Fibroblast of the conjunctiva (primary cell): ENCODE measurements at places on chromosomes 16 and 17.

DNA sequence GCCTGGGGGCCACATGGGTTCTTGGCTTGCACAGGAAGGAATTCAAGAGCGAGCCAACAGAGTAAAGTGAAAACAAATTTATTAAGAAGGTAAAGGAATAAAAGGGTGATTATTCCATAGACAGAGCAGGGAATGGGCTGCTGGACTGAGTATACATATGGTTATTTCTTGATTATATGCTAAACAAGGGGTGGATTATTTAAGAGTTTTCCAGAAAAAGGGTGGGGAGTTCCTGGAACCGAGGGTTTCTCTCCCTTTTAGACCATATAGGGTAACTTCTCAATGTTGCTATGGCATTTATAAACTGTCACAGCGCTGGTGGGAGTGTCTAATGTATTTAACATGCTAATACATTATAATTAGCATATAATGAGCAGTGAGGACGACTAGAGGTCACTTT, 2.0 kb downstream of the MMP2 start:
- no peak for DNase-seq

DNA sequence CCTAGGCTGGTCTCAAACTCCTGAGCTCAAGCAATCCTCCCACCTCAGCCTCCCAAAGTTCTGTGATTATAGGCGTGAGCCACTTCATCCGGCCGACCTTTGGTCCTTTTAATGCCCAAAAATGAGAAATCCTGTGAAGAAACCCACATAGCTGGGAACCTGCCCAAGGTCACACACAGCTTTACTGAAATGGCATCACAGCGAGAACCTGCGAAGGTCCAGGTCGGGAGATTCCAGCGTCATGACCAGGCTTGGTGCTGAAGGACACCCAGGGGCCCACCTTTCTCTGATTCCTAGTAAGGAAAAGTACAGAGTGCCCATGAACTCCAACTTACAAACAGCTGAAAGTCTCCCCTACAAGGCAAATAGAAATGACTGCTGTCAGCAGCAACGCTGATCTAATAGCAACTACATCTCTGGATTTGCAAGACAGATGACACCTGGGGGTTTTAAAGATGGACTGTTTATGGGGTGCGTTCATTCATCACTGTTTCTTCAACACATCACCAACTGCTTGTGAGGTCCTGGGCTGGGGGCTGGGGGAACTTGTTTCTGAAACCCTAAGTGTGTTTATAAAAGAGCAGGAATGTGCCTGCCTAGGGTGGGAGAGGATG, 24.5 kb upstream of the DNAH17 start:
- no peak for DNase-seq

- DNase-seq: no peak
Observed at GRCh38 chr17:45906237-45906636, 11.9 kb downstream of the MAPT start.

- peak; percentile 69 for DNase-seq
Observed at GRCh38 chr17:82003411-82004381, 19.0 kb downstream of the CENPX start.

DNA sequence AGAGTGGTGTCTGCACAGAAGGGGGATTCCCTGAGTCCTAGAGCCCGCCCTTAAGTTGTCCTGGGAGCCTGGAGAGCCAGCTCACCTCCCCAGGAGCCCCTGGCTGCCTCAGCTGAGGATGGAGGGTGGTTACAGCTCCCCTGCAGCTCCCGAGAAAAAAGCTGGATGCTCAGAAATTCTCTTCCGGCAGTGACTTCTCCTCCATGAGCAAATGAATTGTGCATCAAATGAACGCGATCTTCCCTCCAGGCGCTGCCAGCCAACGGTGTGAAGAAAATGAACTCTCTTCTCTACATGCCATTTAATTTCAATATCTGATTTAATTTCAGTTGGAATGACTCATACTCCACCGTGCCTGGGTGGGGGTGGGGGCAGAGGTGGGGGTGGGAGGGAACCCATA, 14.3 kb upstream of the C16orf74 start:
- DNase-seq: no peak

DNA sequence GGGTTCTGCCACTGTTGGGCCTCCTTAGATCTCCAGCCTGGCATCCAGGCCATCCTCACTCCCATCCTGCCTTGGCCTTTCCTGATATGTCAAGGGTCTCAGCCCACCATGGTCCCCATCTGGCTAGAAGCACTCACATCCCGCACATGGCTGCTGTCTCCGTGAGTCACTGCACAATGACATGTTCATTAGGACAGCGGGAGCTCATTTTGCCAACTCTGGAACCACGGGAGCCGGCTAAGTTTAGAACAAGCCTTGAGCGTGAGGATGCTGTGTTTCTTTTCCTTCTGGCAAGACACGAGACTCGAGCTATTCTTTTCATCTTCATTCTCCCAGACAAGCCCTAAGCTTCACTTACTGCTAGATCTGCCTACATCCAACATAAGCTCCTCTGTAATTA, 65.7 kb upstream of the KSR1 start:
- DNase-seq: no peak

DNA sequence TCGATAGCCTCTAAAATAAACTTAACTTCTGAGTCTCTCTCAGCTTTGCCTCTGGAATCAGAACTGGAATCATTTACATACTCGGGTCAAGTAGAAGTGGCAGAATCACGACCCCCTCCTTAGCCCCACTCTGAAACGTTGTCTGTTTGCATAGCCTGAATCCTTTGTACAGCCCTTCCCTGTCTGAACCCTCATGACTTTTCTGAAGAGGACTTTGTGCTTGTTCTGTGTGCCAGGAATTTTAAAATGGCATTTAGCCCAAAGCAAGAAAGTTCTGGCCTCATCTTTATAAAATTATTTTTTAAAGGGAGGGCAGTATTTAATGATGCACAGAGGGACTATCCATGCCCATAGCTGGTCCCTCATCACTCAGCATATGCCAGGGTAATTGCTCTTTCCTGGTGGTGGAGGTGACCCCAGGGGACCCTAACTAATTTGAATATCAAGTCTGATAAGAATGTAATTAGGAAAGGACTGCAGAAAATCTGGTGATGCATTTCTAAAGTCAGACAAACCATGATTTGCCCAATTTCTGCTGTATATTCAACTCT, 342.7 kb upstream of the TNRC6C start:
- DNase-seq: no peak

GRCh38 chr16:67151431-67152097, 766 bp upstream of the B3GNT9 start:
- no peak for DNase-seq

- DNase-seq: no peak
Observed at GRCh38 chr17:41975099-41976083, 8.8 kb downstream of the CNP start.

DNA sequence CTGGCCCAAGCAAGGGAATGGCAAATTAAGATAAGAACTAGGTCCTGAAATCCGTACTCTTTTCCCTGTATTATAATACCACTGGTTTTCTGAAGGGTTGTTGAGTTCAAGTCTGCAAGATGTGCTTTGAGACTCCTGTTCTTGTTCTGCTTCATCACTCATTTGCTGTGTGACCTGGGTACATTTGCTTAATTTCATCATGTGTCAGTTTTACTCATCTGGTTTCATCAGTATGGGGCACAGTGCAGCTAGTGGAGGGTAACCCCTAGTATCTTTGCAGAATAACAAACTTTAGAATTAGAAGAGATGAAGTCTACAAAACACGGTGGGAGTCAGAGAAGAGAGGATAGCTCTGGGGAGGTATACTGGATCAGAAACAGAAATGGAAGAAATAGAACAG, 21.9 kb upstream of the EFCAB13 start:
- DNase-seq: no peak

DNA sequence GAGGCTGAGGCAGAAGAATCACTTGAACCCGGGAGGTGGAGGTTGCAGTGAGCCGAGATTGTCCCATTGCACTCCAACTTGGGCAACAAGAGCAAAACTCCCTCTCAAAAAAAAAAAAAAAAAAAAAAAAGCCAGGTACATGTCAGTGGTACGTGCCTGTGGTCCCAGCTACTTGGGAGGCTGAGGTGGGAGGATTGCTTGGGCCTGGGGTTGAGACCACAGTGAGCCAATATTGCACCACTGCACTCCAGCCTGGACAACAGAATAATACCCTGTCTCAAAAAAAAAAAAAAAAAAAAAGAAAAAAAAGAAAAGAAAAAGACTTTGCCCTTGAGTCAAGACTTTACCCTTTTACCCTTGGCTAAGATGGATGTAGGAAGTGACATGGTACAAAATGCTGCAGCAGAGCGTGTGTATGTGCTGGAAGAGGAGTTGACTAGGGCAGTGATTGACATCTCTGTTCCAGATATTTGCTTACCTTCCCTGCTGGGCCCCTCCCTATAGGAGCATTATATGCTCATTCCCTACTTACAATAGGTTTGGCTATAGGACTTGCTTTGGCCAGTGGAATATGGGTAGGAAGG, 10.6 kb downstream of the STX4 start:
- DNase-seq: no peak

DNA sequence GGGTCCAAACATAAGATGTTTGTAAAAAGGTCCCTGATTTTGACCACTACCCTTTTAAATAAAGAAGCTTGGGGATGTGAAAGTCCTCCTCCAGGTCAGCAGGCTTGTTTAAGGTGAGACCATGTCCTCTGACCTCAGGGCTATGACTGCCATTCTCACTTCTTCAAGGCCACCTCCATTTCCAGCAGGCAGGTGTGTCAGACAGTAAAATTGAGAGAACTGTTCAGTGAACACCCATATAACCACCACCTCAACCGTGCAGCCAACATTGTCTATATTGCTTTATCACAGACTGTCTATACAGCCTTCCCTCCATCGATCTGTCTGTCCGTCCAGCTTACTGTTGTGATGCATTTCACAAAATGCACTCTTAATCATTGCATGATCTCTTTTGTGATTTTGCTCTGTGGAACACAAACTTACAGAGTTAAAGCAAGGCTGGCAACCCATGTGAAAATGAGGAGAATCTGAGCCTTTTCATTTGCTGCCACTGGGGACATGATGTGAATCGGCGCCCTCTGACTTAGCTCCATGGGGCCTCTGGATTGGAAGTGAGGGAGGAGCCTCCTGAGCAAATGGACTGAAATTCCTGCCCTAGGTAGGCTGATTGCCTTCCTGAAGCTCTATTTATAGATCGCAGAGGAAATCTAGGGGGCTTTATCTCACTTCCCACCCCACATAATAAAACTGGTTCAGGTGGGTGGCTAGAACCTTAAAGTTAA, 53.8 kb downstream of the ZNRF1 start:
- DNase-seq: no peak

GRCh38 chr16:54284319-54284930, 2.2 kb downstream of the IRX3 start:
- DNase-seq: no peak

DNA sequence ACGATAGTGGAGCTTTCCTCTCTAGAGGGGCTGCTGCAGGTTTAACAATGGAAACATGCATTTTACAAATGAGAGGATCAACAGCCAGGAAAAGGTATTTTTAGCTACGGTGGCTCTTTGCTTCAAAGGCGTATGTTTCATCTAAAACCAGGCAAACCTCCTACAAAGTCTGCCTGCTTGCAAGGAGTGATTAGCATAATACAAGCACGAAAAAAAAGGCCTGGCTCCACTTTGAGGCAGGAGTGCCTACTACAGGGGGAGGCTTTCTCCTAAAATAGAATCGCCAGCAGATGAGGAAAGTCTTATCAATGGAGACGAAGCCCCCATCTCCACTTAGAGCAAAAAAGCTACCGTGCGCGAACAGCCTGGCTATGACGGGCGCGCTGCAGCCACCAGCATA, 27.1 kb upstream of the MTSS2 start:
- no peak for DNase-seq

DNA sequence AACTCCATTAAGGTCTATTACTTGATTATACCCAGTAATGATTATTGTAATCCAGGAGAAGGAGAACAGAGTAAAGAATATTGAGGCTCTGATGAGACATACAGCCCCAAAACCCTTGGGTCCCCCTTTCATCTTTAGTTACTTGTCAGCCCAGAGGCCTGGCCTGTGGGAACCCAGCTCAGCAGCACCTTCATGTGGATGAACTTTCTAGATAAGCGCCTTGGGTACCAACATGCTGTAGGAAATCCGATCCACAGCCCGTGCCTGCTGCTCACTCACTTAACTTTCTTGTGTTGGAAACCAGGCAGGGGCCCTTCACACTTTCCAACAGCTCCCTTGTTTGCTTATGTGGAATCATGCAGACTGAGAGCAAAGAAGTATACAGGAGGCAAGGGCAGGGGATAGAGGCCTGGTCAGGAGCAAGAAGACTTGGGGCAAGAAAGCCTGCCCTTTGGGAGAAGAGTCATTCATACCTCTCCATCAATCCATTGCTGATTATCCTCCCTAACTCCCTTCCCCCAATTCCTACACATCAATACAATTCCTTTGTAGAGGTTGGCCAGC, 64.0 kb upstream of the SOX9 start:
- DNase-seq: no peak

GRCh38 chr17:10748531-10749181, 18.8 kb upstream of the TMEM220 start:
- no peak for DNase-seq

DNA sequence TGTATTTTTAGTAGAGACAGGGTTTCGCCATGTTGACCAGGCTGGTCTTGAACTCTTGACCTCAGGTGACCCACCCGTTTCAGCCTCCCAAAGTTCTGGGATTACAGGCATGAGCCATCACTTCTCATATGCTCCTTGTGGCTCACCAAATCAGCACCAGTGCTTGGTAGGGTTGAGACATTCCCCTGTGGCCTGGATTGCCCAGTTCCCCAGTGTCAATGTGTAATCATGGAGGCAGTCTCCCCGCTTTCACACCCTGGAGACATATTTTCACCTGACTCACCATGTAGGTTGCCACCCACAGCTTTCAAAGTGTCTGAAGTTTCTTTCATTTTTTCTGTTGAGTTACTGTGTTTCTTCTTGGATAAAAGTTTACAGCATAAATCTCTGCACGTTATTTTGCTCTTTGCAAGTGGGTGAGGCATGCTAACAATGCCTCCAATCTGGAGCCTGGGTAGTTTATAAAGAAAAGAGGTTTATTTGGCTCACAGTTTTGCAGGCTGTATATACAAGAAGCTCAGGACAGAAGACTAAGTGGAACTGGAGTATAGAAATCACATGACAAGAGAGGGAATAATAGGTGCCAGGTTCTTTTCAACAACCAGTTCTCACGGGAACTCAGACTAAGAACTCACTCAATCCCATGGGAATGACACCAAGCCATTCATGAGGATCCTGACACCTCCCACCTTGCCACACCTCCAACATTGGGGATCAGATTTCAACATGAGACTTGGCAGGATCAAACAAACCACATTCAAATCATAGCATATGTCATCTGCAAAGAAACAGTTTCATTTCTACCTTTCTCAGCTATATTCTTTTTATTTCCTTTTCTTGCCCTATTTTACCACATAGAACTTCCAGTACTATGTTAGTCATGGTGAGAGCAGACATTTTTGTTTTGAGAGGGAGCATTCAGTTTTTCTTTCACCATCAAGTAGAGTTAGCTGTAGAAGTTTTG, 113.2 kb downstream of the PHKB start:
- no peak for DNase-seq

- no peak for DNase-seq
Observed at GRCh38 chr17:74041869-74042640, 161.4 kb upstream of the RPL38 start.
